ENCODE measurements at places on chromosomes 1 and 21.

GRCh38 chr1:78070758-78071157 lies 25.0 kb downstream of the GIPC2 start:
- no peak for DNase-seq

GRCh38 chr1:21534146-21534545 lies 24.9 kb downstream of the ALPL start:
- DNase-seq = no peak

DNA sequence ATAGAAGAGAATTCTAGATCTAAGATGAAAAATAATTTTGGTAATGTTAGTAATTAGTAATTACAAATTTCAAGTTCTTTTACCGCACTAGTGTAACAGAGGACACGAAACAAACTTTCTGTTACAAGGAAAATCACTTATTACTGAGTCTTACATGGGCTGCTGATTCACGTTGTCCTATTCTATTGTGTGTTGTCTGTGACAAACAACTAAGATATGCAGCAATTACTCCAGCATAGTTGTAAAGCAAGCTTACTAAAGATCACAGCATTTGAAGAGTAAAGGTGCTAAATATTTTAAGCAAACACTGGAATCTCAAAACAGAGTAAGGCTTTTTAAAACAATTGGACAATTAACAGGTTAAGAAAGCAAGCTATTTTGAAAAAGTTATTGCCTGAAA lies 502.3 kb downstream of the KCNT2 start:
- DNase-seq = no peak

DNA sequence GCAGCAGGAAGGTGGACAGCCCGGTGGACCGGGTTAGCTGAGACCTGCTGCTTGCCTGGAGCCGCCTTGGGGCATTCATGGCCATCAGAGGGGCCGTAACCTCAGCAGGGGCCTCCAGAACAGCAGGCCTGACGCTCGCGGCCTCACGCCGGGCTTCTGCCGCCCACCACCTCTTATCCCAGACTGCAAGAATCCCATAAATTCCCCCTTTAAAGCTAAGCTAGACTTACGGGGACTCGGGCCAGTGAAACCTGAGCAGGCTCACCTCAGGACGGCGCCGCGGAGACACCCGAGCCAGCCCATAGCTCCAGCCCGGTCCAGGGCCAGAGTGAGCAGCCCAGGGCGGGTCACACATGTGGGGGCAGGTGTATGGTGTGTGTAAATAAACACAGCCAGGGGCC lies 132.3 kb downstream of the GLIS1 start:
- no peak for DNase-seq

GRCh38 chr1:16289959-16290358 lies 53.0 kb upstream of the CPLANE2 start:
- no peak for DNase-seq
